Dorsolateral prefrontal cortex (tissue), 122 donors: ENCODE measurements at places on chromosomes 4 and X.

DNA sequence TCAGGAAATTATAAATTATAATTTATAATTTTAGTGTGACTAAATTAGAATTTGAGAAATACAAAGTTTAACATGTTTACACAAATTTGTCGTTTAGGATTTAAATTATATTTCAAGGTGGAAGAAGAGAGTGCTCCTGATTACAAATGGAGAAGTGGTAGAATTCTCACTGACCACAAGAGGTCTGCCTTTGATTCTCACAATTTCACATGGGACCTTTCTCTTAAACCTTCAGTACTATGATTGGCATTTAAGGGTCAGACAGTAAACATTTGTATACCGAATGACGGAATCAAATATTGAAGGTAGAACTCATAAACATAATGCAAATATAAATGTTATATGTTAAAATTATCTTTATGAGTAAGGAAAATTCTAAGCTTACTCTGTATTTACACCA, 171.7 kb downstream of the SLIT2 start:
- no peak for DNase-seq

DNA sequence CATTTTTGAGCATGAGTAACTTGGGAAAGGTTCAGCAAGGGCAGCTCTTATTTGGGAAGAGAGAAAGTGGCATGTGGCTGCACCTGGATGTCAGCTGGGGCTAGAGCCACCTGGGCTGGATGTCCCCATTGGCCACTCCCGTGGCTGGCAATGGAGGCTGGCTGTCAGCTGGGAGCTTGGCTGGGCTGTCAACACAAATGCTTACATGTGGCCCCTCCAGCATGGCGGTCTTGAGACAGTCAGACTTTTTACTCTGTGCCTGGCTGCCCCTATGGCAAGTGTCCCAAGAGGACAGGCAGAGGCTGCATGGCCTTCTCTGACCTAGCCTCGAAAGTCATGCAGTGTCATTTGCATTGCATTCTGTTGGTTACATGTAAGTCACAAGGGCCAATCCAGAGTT, 99.6 kb downstream of the FAM53A start:
- no peak for DNase-seq

GRCh38 chrX:148865277-148866210, 365.1 kb downstream of the AFF2 start:
- no peak for DNase-seq

DNA sequence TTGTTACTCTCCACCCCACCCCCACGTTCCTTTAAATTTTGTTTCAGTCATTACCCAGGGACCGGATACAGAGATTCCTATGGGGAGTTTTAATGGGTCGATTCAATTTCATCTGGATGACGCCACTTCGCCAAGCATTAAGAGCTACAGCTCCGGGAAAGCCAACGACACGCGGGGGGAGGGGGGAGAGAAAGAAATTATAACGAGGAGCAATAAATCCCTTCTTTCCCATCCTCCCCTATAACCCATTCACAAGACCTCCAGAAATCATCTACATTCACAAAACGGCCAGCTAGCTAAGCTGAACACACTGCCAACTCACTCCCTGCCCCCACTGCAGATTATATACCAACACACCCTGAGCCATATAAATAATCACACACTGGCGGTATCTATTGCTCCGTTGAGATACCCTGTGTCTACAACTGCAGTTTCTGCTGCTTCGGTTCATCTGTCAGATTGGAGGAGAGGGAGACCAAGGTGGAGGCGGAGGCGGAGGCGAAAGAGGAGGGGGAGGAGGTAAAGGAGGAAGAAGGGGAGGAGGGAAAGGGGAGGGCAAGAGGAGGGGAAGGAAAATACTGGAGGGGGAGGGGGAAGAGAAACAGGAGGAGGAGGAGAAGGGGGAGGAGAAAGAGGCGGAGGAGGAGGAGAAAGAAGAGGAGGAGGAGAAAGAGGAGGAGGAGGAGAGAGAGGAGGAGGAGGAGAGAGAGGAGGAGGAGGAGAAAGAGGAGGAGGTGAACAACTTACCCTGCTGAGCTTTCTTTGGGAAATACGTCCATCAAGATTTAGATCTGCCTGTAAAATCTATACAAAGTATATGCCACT, 113.9 kb upstream of the VAMP7 start:
- DNase-seq: no peak

GRCh38 chrX:119734897-119735339, 23.5 kb upstream of the SOWAHD start:
- no peak for DNase-seq

GRCh38 chr4:76197971-76198410, 15.6 kb downstream of the SCARB2 start:
- DNase-seq: peak; percentile 76

- DNase-seq: no peak
Measured at GRCh38 chr4:137129441-137129840, 402.9 kb downstream of the PCDH18 start.

- DNase-seq: no peak
Measured at GRCh38 chr4:24753519-24753918, 41.9 kb upstream of the SOD3 start.

DNA sequence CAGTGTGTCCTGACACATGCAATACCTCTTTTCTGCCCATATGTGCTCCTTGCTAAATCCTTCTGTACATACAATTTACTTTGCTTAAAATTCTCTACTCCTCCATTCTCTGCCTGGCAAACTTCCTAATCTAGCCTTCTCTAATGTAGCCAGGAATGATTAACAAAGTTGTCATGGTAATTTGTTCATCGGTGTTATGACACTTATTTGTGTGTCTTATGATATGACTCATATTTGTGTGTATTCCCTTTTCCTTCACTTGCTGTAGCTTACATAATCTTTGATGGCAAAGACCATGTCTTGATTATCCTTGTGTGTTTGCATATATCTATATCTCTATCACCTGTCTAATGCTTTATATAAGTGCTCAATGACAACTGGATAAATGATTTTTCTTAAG, 133.3 kb downstream of the COL25A1 start:
- DNase-seq: no peak

DNA sequence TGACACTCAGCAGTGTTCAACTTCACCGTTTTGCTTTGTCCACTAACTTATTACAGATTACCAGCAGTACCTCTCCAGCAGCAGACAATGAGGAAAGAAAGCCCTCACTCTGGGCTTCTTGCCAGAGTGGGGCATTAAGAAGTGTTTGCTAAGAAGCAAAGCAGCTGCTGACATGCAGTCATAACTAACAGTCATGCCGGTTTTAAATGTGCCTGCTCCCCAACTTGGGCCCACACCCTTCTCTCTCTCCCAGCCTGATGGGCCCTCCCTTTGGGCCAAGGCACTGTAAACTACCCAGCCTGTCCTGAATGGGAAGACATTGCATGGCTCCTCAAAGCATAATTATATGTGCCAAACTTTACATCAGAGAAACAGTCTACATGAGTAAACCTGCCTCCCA, 54.6 kb upstream of the HHIP start:
- DNase-seq: no peak

- DNase-seq: no peak
Measured at GRCh38 chrX:130799393-130799792, 103.6 kb downstream of the ENOX2 start.

- no peak for DNase-seq
Measured at GRCh38 chr4:74339501-74339900, 25.4 kb upstream of the EREG start.

GRCh38 chr4:26741491-26741871, 119.2 kb upstream of the STIM2 start:
- DNase-seq: no peak

DNA sequence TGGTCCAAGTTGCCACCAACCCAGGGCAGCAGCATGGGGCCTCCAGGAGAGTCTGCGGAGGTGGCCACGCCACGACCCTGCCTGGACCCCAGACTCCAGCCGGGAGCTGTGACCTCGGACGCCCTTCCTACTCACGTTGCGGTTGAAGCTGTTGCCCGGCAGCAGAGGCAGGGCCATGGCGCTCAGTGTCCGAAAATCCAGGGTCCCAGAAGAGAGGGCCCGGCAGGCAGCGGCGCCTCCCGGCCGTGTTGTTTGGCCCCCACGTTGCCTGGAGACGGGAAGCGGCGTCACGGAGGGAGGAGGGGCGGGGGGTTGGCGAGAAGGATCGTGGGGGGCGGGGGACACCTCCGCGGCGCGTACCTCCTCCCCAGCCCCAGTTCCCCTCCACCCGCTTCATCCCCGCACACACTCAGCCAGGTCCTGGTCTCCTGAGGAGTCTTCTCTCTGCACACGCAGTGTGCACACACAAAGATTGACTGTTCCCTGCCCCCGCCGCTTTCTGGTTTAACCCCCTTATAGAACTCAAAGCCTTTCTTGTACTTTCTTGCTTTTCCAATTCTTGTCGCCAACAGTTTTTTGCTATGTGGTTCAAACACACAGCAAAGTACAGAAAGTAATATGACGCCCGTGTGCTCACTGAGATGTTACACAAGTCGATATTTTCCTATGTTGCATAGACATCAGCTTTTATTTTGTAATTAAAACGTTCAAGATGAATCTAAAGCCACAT, at the start of gene EFHC2:
Gene EFHC2, minus strand, starts transcription at position 261 of the 730 bp plus-strand sequence. Its CDS starts 84 bp downstream, at position 177.
- DNase-seq: peak; percentile 3

DNA sequence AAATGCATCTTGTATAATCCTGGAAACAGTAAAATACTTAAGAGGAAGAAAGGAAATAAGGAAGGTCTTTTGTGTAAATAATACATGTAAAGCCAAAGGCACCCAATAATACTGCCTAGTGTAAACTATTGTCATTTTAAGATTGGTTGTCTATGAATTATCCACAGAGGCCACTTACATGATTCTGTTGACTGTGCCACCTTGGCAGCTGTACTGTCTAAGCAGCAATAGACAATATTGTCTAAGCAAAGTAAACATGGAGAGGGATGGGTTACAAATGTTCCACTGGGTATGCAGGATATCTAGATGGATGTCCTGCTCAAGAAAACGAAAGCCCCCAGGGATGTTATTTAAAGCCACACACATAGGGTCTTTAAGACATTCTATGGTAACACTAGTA, 19.4 kb downstream of the BEND4 start:
- DNase-seq: no peak

DNA sequence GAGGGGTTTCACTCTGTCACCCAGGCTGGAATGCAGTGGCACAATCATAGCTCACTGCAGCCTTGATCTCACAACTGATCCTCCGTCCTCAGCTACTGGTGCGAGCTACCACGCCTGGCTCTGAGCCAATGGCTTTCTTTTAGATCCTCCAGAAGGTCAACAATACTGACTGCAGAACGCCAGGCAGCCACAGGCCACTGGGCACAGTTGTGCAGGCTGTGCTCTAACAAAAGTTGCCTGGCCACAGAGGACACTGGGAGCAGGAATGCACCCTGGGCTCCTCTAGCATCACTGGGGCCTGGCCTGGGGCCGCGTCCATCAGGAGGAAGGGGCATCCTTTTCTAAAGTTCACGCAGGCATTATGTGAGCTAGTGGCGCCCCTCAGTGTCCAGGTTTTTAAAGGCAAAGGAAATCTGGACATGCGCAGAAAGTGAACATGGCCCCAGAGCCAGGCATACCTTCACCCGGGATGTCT, 14.9 kb upstream of the PORCN start:
- no peak for DNase-seq

GRCh38 chr4:3302786-3303564, 10.2 kb downstream of the RGS12 start:
- peak; percentile 40 for DNase-seq

- no peak for DNase-seq
Measured at GRCh38 chrX:38192007-38192810, 28.5 kb downstream of the SRPX start.

DNA sequence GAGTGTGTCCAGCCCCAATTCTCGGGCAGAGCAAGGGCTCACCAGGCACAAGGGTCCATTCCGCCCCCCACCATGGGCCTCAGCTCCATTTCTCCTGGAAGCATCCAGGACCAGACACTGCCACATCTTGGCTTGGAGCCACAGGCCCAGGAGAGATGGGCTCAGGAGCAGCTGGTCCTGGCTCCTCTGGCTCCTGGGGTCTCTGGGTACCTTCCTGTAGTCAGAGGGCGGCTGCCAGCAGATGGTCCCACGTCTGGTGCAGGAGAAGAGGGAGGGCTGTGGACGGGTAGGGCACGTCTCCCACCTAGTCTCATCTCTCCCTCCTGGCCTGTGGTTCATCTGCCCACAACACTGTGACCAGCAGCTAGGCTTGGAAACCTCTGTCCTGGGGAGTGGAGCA, 8.0 kb downstream of the ATP2B3 start:
- no peak for DNase-seq

- DNase-seq: no peak
Measured at GRCh38 chrX:35625714-35626113, 172.4 kb upstream of the MAGEB16 start.
